ENCODE measurements at places on chromosomes 3 and 15.

DNA sequence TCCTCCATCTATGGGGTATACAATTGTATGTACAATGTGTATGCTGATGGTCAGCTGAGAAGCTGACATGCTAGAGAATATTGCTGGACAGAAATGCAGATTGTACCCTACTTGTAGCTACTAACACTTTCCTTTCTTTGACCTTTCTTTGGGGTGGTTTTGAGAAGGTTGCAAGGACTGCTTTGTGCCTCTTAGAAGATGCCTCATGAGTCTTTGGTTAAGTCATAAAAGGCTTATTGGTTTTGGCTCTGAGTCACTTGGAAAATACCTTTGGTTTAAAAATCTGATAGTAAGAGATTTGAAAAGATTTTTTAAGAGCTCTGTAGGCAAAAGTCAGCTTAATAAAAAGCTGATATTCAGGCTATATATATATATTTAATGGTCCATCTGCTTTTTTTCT lies 71.5 kb downstream of the ZMAT3 start:
- DNase-seq = no peak

- DNase-seq = no peak
Measured at GRCh38 chr15:60054472-60054871, 50.4 kb downstream of the FOXB1 start.

GRCh38 chr3:142652826-142653292 lies 56.7 kb downstream of the PLS1 start:
- DNase-seq = no peak

GRCh38 chr15:54017251-54017650 lies 39.0 kb downstream of the UNC13C start:
- no peak for DNase-seq

DNA sequence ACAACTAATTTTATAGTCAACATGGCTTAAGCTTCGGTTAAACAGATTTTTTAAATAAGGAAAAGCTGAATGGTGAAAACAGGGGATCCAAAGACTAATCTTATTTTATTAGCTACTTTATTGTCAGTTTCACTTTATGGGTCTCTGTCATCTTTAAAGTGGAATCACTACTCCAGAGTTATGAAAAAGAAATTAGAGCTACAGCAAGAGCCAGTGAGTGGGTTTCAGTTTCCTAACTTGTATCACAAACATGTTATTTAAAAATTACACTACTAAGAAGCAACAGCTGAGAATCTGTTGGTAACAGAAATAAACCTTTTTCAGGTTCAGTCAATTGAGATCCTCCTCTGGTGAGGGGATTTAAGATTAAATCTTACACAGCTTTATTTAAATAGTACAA lies 10.0 kb downstream of the PHC3 start:
- DNase-seq = no peak

DNA sequence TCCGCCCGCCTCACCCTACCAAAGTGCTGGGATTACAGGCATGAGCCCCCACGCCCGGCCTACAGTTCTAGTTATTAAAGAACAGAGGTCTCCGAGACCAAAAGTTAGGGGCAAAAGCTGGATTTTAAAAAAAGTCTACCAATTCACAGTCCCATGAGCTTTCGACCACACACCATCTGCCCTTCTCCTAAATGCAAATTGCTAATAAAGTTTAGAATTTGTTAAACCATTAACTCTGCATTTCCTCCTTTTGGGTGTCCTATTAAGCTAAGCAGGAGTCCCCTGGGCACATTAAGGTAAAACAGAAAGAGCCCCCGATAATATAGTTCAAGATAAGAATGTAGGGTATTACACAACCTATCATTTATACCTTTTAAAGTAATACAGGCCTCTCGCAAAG lies 322.7 kb downstream of the FOXP1 start:
- DNase-seq = no peak

DNA sequence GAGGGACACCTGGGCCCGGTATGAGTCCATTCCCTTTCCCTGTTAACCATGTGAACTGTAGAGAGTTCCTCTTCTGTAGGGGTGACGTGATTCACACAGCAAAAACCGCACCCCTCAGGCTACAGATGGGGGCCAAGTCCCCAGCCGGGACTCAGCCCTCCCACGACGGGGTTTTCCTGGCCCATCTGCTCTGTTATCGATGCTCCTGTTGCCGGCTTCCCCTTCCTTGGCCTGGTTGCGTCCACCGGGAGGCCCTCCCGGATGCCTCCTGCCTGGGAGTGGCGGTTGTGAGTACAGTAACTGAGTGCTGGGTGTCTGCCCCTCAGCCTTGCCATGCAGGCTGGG lies 817 bp upstream of the PLXNA1 start:
- DNase-seq = no peak

GRCh38 chr15:73723191-73723590 lies 30.0 kb downstream of the INSYN1 start:
- no peak for DNase-seq
